ENCODE measurements at places on chromosomes 3 and 15. TPM values are rescaled to one million over a fixed set of nuclear protein-coding genes. Genes with fewer than 3 reads are reported as not detected.

Gene DUOX1
- not detected for total RNA-seq

Gene IL5RA
- total RNA-seq: not detected

GRCh38 chr3:32813180-32813579 lies 4.6 kb upstream of the TRIM71 start:
- DNase-seq: no peak

Gene LRTM1
- not detected for total RNA-seq

Gene AGBL1
- not detected for total RNA-seq

DNA sequence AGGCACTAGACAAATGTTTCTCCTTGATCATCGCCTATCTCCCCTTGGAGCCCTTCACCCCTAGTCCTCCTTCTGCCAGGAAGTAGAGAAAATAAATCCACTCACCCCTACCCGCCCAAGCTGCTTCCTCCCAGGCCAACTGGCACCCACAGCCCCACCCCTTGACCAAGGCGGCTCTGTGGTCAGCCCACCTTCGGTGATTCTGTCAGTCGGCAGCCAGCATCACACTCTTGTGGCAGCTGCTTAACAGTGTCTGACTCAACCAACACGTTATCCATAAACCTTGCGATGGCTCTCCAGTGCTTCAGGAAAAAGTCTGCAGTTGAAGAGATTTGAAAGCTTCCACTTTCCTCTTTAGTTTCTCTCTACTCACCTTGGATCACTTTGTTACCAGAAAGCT lies 7.6 kb downstream of the SHF start:
- DNase-seq: peak; percentile 47

DNA sequence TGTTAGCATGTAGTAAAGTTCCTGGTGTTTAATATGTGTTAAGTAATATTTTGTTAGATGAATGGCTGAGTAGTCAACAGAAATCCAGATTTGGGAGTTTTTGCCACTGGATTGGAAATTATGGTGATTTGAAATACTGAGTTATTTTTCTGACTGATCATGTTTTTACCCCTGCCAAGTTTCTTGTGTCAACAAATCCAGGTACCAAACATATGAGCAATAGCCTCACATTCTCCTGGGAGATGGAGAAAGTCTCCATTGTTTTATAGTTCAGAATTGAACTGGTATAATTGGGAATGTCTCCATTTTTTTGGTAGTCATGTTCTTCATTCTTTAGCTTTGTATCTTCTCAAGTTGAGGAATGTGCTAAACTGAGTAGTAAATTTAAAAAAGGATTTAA lies 767.2 kb upstream of the LMCD1 start:
- no peak for DNase-seq

Gene COL8A1
- 19.1 TPM for total RNA-seq

GRCh38 chr15:97234851-97235610 lies 725.5 kb upstream of the ARRDC4 start:
- peak; percentile 35 for DNase-seq

Gene LIPH
- not detected for total RNA-seq

- DNase-seq: no peak
These were observed 16.2 kb downstream of the ATP13A3 start for GRCh38 chr3:194470615-194471014.

Gene MUC20
- not detected for total RNA-seq

DNA sequence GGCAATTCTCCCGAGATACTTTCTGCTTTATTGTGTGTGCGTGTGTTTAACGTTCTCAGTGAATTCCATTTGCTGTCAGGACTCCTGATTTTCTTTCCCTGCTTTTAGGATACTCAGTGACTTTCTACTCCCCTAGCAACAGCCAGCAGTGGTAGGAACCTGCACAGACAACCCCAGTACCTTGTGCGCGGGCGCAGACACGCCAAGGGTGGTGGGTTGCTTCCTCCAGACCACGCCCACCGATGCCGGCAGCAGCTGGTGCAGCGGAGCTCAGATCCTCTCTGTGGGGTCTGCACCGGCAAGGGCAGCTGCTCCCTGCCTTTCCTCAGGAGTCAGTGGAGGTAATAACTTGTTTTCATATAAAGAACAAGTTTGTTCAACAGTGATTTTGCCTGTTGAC lies 225.1 kb upstream of the NDN start:
- no peak for DNase-seq

Gene DPPA2
- total RNA-seq: not detected

DNA sequence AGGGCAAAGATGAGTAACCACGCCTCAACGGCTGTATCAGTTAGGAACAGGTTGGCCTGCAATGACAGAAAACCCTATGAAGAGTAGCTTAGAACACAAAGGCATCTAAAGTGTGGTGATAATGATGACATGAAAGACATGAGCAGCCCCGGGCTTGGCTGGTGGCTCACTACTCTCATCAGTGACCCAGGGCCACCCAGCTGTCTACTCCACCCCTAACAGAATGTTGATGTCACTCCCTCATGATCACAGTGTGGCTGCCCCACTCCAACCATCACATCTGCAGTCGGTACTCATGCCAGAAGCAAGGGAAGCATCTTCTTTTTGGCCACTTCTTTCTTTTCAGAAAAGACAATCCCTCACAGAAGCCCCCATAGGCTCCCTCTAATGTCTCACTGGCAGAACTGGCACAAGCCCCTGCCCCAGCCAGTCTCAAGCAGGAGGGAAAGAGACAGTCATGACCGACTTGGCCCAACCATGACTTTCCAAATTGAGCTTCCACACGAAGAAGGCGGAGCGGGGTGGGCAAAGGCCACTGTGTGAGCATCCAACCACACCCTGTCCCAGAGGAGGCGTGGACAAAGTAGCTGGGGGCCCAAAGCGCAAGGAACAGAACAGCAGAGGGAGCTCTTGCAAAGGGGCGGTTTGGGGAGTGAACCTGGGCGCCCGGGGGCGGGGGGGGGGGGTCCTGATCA lies 72.0 kb upstream of the IQSEC1 start:
- no peak for DNase-seq

DNA sequence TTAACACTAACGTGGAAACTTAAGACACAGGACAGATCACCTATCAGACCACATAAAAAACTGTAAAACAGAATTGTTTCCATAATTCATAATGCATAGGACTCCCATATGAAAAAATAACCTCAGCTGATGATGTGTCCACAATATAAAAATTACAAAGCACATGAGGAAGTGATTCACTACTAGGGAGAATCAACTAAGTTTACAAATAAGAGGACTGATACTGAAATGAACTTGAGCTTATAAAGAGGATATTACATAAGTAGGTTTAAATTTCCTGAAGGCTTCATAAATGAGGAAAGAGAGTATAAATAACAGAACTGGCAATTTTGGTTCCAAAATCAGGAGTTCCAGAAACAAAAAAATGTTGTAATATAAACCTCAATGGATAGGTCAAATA lies 111.9 kb downstream of the SAMMSON start:
- no peak for DNase-seq

DNA sequence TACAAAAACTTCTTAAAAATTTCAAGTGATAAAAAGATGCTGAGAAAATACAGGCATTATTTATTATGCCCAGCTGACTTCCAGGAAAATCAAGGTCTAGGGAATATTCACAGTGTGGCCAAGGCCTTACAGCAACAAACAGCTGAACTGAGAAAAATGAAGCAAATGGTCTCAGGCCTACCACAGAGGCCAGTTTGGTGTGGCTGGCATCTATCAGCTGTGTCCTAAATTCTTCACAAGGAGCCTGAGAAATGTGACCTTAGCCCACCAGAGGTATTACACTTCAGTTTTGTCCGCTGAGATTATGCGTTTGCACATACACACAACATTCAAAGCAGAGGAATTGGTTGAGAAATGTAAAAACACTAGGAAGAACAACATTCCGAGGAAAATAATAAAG lies 77.4 kb downstream of the ANP32A start:
- DNase-seq: no peak

DNA sequence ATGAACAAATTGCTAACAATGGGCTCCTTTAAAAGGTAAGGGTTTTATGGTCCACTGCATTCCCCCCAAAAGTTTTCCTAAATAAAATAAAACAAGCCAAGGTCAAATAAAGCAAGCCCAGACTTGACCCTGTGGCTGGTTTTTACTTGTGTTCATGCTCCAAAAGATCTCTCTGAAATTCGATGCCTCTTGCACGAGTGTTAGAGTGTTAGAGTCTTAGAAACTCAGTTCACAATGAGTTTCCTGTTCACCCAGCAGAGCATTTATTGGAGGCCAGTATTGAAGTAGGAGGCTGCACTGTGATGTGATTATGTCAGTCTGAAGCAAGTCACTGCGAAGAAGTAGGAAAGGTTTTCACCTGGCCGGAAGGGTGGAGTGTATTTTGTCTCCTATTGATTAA lies 59.9 kb upstream of the LRTM1 start:
- no peak for DNase-seq

Gene IQGAP1
- 52.8 TPM for total RNA-seq

Gene FGF7
- 7.1 TPM for total RNA-seq

GRCh38 chr3:138781012-138781470 lies 53.7 kb downstream of the PIK3CB start:
- DNase-seq: no peak

Gene LDHAL6B
- total RNA-seq: not detected

- no peak for DNase-seq
These were observed 3.0 kb upstream of the TFDP2 start for GRCh38 chr3:142152384-142152783.

GRCh38 chr3:177228601-177229190 lies 31.4 kb upstream of the TBL1XR1 start:
- no peak for DNase-seq

DNA sequence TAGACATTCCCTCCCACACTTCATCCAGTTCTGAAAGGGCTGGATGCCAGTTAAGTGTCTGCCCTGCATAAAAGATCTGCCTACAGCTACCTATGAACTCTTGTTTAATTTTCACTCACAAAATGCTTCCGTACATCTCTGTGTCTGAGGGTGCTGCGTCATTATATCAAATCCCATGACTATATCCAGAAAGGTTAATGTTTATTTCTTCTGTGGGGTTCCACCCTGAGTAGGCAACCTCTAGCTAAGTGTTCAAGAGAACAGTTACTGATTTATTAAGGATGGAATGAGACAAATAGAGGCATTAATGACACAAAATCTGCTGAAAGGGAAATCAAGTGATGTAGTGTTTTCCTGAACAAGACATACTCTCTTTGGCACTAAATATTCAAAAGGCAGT lies 220.2 kb downstream of the MTHFS start:
- DNase-seq: no peak

DNA sequence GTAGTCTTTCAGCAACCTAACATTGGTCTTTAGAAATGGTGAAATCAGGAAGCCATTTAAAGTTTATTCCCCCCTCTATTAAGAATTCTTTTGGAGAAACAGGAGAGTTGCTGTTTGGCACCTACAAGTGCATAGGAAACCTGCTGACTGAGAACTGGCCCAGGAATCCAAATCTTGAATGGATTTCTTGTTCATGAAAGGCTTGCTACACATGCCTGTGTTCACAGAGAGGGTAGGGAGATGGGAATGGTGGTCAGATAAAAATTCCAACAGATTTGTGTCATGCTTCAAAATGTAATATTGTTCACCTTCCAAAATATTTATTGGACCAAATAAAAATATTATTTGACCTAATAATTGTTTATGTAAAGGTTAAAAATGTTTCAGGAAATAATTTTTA lies 24.2 kb upstream of the ZPLD1 start:
- no peak for DNase-seq

- no peak for DNase-seq
These were observed 10.0 kb downstream of the FAM98B start for GRCh38 chr15:38463893-38464292.

DNA sequence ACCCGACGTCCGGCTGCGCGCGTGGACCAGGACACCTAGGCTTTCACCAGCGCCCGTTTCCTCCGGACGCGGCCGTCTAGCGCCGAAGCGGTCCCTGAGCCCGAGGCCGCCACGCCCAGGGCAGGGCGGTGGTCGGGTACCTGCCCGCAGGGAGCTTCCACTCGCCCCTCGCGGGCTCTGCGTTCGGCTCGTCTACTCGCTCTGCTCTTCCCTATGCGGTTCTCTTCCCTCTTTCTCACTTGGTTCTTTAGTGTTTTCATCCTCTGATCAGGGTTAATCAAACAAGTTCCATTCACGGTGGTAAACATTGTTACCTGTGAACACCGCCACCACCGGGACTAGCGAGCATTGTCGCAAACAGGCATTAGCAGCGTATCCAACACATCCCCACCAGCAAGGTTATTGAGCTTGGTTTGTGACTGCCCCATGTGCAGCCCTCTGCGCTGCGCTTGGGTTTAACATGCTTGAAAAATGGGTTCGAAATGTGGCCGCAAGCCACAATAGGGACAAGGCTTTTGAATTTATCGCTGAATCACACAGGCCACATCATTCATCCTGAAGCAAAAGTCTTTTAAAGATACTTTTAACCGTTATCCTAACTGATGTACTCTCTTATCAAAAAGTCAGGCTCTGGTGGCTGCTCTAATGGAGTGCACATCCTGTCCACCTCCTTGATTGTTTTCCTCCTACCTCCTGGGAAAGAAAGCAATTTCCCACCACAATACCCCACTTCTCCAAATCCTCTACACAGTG lies 843 bp upstream of the CD47 start:
- DNase-seq: no peak

GRCh38 chr3:79172241-79172640 lies 595.6 kb downstream of the ROBO1 start:
- DNase-seq: no peak

DNA sequence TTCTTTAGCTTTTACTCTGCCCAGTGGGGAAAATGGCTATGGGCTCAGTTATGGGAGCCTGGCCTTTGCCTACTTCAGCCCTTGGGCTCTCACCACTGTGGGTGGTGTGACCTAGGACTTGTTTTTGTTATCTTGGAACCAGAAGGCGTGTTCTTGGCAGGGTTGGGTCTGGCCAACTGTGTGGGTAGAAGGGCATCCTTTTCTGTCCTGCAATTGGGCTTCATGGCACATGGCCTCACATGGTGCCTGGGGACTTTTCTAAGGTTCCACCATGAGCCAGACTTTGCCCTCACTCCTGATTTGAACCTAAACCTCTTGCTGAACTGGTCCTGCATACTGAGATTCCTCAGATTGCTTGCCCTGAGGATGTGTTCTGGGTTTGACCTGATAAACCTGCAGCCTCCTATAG lies 1.7 kb downstream of the GLYCTK start:
- no peak for DNase-seq

GRCh38 chr3:27219127-27219845 lies 149.9 kb downstream of the NEK10 start:
- no peak for DNase-seq

GRCh38 chr3:195546130-195546560 lies 3.0 kb upstream of the PPP1R2 start:
- DNase-seq: peak; percentile 92

GRCh38 chr3:45988362-45988761 lies 7.3 kb downstream of the FYCO1 start:
- no peak for DNase-seq

GRCh38 chr15:50825946-50826345 lies 60.4 kb upstream of the SPPL2A start:
- DNase-seq: no peak

Gene CYP1A2
- total RNA-seq: 0.23 TPM

DNA sequence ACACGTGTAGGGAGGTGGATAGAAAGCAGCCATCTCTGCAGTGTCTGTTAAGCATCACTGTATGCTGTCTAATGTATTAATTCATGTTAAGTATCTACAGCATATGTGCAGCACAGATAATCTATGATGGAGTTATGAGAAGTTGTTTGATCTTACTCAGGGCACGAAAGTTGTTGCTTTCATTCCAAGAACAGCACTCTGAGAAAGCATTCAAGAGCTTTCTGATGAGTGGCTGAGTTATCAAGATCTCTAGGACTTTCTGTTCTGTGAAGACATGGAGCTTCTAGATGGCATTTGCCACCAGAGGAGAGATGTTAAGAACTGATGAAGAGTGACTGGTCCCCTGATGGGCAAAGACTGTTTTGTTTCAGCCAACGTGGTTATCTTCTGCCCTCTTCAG lies 22.6 kb upstream of the TPRG1 start:
- DNase-seq: no peak

GRCh38 chr3:11236588-11237461 lies 35.4 kb upstream of the ATG7 start:
- DNase-seq: peak; percentile 19
